ENCODE measurements at places on chromosomes 2 and 18.

DNA sequence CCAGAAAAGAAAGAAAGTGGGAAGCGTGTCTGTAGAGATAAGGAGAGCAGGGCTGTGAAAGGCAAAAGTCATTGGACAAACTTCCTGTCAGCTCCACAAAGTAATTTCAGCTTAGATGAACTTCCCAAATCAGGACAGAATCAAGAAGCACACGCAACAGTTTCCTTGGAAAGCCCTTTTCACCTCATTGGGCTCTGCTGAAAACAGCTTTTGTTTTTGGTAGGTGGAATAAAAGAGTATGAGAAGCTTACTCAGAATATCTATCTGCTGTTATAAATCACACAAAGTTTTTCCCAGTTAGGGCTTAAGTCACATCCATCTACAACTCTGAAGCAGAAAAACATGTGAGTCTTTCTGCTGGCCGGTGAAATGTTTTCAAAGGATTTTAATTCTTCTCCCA, 42.4 kb upstream of the EFEMP1 start:
- DNase-seq: no peak

DNA sequence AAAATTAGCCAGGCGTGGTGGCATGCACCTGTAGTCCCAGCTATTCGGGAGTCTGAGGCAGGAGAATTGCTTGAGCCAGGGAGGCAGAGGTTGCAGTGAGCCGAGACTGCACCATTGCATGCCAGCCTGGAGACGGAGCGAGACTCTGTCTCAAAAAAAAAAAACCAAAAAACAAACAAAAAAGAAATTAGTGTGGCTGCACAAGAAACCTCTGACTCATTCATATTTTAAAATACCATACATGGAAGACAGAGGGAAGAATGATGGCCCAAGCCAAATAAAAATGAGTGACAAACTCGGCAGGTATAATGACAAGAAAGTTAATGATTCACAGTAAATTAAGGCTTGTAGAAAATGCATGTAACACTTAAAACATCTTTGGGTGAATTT, 875.8 kb downstream of the EPHA4 start:
- DNase-seq: no peak

DNA sequence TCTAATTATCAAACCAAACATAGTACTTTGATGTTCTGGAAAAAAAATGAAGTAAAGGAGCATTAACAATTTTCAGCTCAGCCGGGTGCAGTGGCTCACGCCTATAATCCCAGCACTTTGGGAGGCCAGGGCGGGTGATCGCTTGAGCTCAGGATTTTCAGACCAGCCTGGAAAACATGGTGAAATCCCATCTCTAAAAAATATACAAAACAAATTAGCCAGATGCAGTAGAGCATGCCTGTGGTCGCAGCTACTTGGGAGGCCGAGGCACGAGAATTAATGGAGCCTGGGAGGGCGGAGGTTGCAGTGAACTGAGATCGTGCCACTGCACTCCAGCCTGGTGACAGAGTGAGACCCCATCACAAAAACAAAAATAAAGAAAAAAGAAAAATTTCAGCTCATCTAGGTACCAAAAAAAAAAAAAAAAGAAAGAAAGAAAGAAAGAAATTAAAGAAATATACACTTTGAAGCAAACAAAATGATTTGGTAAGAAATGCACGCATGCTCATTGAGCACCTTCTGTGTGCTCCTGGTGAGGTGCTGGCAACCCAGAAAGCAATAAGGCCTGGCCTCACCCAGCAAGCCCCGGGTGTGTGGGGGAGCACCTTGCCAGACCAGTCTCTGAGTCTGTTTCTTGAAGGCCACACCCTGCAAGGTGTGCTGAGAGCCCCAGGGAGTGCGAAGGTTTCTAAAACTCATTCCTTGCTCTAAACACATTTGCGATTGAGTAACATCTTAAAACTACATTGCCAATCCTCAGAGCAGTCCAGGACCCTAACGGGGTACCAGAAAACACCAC, 133.5 kb downstream of the TFCP2L1 start:
- DNase-seq: no peak

DNA sequence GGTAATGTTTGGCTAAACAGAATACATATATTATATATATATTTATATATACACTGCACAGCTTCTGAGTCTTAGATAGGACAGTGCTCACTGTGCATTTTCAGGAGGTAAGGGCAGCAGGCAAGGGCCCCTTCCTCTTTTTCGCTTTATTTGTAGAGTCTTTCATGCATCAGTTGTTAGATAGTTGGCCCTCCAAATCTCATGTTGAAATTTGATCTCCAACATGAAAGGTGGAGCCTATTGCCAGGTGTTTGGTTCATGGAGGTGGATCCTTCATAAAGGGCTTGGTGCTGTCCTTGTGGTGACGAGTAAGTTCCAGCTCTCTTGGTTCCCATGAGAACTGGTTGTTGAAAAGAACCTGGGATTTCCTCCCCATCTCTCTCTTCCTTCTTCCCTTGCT, 48.1 kb downstream of the TSN start:
- no peak for DNase-seq

DNA sequence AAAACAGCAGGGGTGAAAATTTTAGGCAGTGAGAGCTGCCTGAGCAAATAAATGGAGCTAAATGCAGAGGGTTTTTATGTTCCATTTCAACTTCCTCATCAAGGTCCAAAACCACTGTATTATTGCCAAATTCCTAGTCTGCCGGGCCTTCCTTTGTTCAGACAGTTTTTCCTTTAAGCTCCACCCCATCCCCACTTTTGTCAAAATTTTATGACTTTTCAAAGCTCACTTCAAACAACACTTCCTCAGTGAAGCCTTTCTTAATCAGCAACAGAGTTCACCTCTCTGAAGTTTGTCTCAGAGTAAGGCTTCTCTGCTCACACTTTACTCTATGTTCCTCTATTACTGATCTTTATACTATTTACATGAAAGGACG, 81.3 kb downstream of the CERKL start:
- no peak for DNase-seq

GRCh38 chr2:109374548-109375130, 239.1 kb downstream of the SEPTIN10 start:
- no peak for DNase-seq

GRCh38 chr2:230262246-230262645, 36.7 kb downstream of the SP140 start:
- DNase-seq: no peak

DNA sequence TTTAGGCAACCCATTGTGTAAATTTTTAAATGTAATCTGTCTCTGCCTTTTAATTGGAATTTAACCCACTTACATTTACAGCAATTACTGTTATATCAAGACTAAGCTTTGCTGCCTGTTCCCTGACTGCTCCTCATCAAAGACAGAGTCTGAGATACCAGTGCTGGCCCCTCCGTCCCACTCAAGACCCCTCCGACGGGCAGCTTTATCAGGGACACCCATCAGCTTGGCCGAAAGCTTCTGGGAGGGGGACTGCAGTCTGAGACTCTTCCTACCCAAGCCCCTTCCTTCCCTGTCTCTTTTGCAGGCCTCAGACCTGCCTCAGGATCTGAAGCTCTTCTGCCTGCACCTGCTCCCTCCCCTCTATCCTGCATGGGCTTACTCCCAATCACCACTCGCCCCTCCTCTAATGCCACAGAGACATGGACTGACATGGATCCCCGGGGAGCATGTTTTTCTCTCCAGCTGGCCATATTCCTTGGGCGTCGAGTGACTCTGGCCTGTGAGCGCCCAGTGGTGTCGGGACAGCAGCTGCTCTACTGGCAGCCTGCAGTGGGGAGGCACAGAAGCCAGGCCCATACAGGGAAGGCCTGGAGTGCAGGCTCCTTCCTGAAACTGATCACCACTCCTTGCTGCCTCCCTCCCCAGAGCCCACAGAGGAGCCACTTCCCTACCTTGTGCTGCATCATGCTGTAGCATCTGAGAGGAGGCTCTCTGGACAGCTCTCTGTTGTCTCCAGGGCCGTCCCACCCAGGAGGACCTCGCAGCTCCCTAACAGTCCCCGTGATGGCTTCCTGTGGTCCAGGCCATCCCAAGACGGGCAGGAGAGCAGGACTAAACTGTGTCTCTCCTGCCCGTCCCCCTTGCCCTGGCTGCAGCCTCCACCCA, 3.7 kb upstream of the KIF1A start:
- DNase-seq: no peak

- DNase-seq: no peak
These were observed 1.1 kb upstream of the GAL3ST2 start for GRCh38 chr2:241775223-241776177.

GRCh38 chr2:41900101-41900577, 147.7 kb upstream of the PKDCC start:
- DNase-seq: no peak

All from cortex of kidney (tissue), 1 donor.